ENCODE measurements at places on chromosomes 2 and 18.

DNA sequence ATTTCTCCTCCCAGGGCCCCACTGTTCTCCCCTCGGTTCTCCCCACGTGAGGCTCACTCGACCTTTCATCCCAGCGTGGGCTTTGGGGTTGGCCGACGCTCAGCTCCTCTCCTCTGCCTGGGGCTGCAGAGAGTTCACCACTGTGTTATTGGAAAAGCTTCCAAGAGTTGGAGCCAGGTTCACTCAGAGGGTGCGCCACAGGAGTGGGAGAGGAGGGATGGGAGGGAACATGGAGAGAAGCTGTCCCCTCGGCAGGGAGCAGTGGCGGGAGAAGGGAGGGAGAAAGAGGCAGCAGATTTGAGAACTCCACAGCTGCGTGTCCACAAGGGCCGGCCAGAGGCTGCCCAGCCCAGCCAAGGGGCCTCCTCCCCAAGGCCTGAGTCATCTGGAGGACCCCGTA is 197.1 kb upstream of the SMAD2 start:
- no peak for DNase-seq

GRCh38 chr2:176851200-176851888 is 361.2 kb upstream of the HNRNPA3 start:
- DNase-seq = no peak

GRCh38 chr18:75530566-75531211 is 103.2 kb upstream of the SMIM21 start:
- DNase-seq = no peak

DNA sequence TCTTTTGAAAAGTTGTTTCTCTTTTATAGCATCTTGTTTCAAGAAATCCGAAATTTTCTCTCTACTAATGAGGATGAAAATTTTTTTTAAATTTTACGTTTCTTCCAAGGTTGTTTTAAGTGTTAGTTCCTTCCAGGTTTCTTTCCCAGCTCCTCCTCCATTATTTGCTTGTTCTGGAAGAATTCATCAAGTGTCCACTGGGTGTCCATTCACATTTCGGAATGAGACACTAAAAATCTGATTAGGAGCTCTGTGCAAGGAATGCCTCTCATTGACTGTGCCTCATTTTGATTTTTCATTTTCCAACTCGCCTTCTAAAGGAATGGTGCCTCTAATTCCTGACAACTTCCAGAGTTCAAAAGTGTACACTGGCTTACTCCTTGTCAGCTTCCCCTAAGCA is 6.1 kb downstream of the SP100 start:
- no peak for DNase-seq

GRCh38 chr2:195105581-195105980 is 551.4 kb upstream of the SLC39A10 start:
- DNase-seq = no peak

GRCh38 chr2:168210895-168211570 is 36.4 kb downstream of the STK39 start:
- no peak for DNase-seq

GRCh38 chr18:26941584-26941983 is 76.1 kb upstream of the AQP4 start:
- no peak for DNase-seq

DNA sequence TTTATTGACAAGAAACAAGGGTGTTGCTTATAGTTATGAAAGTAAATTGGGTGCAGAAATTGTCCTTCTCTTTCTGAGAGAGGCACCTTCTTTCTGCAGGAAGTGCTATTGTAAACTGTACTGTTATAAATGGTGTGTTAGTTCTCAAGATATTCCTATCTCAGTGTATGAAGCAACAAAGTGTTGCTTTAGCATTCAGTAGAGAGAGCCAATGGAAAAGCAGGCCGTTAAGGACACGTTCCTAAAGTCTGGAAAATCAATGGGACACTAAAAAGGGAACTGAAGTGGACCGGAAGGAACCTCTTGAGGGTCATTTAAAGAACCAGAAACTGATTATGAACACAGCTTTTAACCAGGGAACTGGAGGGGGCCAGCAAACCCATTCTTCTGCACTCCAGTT is 510.0 kb upstream of the ZEB2 start:
- DNase-seq = no peak

GRCh38 chr2:207970147-207970825 is 55.0 kb downstream of the PLEKHM3 start:
- DNase-seq = no peak

- no peak for DNase-seq
Measured at GRCh38 chr2:98899041-98899702, 36.9 kb downstream of the CRACDL start.

DNA sequence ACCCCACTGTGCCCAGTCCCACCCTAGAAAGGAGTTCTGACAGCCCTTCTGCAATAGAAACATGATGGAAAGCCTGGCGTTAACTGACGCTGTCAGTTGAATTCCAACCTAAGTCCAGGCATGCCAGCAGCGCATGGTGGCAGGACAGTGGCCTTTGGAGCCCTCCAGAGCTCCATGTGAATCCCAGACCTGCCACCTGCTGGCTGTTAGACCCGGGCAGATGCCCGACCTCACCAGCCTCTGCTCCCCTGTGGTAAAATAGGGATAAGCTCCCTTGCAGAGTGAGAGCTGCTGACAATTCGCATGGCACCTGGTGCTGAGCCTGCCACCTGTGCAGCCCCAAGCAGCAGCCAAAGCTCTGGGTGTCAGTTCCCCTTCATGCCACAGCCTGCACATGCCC is 138.6 kb downstream of the LOXHD1 start:
- DNase-seq = no peak

DNA sequence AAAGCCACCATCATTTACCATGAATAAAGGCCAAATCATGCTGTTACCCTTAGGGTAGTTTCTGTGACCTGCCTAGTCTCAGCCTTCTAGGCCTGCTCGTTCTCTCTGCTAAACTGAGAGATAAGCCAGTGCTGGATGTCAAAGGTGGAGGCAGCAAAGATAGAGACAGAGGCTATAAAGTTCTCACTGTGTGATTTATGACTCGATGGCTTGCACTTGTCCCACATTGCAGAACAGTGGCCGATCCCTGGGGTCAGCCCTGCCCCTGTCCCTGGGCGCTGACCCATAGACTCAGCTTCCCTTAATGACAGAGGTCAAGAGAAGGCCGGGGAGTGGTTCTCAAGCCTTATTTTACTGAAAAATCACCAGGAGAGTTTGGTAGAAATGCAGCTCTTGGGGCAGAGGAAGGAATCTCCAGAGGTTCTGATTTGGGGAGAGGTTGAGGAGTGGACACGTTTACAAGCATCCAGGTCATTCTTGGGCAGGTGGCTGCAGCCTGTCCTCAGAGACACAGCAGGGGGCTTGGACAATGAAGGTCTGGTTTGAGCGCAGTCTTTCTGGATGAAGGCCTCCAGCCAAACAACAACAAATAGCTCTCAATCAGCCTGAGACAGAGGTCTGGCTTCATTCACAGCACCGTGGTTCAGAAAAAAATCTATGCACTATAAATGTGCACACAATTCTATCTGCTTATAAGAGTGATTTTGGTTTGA is 143.5 kb downstream of the ACKR3 start:
- no peak for DNase-seq

DNA sequence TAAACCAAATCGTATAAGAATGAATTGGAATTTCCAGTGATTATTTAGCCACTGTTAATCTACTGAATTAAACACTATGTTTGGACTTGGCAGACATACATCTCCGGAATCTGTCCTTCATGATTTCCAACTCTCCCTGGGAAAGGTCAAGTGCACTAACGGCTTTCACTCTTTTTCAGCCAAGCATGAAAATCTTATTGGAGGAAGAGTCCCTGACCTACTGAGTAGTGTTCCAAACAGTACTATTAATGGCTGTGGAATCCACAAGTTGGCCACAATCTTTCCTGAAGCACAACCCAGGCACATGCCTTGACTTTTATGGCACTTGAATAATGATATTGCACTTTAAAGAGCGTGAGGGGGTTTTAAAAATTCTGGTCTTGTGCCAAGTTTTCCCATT is 318.9 kb upstream of the RND3 start:
- no peak for DNase-seq

- no peak for DNase-seq
Measured at GRCh38 chr2:151049746-151050145, 211.9 kb downstream of the RBM43 start.

DNA sequence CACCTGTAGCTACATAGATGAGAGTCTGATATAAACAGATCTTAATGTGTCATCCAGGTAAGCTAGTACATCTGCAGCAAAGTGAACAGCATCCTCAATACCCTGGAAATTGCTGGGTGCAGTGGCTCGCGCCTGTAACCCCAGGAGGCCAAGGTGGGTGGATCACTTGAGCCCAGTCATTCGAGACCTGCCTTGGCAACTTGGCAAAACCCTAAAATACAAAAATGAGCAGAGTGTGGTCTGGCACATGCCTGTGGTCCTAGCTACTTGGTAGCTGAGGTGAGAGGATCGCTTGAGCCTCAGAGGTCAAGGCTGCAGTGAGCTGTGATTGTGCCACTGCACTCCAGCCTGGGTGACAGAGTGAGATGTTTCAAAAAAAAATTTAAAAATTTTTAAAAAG is 233.9 kb upstream of the SP5 start:
- DNase-seq = no peak

DNA sequence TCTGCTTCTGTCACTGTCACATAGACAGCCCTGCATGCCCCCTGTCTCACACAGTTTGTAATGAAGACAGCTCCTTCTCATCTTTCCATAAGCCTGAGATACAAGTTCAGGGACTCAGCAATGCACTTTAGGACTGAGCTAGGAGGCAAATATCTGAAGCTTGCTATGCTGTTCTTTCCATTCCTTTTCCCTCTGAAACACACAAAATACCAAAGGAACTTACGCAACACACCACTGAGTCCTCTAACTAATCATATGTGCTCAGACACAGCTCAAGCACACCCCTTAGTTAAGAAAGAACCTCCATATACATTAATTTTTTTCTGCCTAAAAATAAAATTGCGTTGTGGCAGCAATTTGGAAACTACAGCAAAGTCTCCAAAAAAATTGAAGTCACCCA is 17.9 kb downstream of the SERPINB8 start:
- no peak for DNase-seq

- DNase-seq = peak; percentile 5
Measured at GRCh38 chr2:227324642-227324994, 433 bp upstream of the MFF start.

- DNase-seq = no peak
Measured at GRCh38 chr18:32442575-32442974, 28.1 kb downstream of the GAREM1 start.

- no peak for DNase-seq
Measured at GRCh38 chr2:48940606-48941005, 185.1 kb upstream of the LHCGR start.

DNA sequence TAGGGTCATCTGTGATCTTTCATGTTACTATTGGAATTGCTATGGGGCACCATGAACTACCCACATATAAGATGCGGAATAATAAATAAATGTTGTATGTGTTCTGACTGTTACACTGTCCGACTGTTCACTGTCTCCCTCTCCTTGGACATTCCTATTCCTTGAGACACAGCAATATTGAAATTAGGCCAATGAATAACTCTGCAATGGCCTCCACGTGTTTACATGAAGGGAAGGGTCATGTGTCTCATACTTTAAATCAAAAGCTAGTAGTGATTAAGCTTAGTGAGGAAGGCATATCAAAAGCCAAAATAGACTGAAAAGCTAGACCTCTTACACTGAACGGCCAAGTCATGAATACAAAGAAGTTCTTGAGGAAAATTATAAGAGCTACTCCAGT is 751.3 kb downstream of the SOCS6 start:
- no peak for DNase-seq

DNA sequence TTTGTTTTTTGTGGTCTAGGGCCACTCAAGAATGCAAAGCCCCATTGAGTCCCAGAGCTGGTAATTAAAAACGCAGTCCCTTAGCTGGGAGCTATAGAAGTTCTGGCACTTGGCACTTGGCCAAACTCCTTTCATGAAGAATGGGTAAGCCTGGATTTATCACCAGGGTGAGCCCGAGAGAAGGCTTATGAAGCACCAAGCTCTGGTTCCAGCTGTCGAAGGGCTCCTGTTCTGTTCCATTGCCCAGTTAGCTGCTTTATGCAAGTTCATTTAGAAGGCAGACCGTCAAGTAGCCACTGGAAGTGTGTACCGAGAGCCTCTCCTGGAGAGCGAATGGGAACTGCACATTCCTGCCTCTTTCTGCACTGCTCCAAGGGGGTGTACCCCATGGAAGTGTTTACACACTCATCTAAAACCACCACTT is 14.2 kb downstream of the ECEL1 start:
- DNase-seq = peak; percentile 40

DNA sequence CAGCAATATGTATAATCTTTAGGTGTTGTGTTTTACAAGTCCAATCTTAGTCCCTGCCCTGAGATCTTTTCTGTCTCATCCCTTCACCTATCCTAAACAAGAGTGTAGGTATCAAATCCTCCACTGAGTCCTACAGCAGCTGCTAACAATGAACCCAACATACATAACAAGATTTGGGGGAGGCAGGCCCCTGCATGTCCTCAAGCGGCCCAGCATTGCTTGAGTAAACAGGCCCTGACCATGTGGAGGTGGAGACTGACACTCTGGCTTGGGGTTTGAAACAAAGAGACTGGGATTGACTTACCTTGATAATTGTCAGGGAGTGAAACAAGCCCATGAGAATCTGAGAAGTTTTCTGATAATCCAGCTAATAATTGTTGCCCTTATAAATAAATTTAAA is 213.4 kb downstream of the STK39 start:
- DNase-seq = no peak

DNA sequence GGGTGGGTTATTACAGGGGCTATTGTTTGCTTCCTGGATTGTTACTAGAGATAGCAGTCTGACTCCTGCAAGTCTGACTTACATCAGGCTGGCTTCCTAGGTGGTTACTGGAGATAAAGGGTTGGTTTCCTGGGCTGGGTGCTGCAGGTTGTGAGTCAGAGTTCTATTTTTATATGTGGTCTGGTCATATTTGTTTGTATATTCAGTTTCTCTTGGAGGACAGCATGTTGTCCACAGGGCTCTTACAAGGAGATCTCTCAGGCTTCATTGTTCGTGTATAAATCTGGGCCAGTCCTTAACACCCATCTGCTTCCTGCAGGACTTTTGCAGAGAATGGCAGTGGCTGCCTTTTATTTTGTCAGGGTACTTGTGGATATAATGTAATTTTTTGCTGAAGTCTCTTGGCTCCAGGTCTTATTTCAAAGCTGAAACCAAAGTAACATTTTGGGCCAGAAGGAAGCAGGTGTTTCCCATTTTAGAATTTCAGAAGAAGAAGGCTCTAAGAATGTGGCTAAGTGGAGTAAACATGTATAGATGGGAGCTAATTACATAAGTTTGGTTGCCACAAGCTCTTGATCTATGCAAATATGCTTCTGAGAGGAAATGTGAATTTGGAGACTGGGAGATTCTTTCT is 65.9 kb upstream of the SLC16A14 start:
- no peak for DNase-seq

DNA sequence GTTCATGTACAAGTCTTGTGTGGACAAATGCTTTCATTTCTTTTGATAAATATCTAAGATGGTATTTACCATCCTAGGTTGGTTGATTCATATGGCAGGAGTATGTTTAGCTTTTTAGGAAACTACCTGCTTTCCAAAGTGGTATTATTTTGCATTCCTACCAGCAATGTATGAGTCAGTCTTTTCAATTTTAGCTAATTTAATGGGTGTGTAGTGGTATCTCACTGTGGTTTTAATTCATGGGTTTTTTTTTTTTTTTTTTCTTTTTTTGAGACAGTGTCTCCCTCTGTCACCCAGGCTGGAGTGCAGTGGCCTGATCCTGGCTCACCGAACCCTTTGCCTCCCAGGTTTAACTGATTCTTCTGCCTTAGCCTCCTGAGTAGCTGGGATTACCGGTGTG is 4.2 kb downstream of the ZNF512 start:
- no peak for DNase-seq

GRCh38 chr18:3879114-3879835 is 429.3 kb downstream of the TGIF1 start:
- DNase-seq = no peak

- no peak for DNase-seq
Measured at GRCh38 chr2:102660070-102660469, 40.7 kb downstream of the SLC9A2 start.
